Bronchial epithelial cell (primary cell): ENCODE measurements at places on chromosomes 4 and X. TPM values are rescaled to one million over a fixed set of nuclear protein-coding genes. Genes with fewer than 3 reads are reported as not detected.

Gene CCKAR
- not detected in 2 replicates for total RNA-seq

Gene LIMCH1
- total RNA-seq = 5.2 and 6.8 TPM in 2 replicates

Gene SPRY1
- total RNA-seq = 3.2 and 3.3 TPM in 2 replicates

Gene DRD5
- not detected in 2 replicates for total RNA-seq

Gene BANK1
- 0.26 TPM in 2 replicates for total RNA-seq

Gene HMX1
- not detected in 2 replicates for total RNA-seq

Gene ZAR1
- under 0.01 TPM in 1 of 2 replicates, not detected in the other for total RNA-seq

Gene PRDM8
- 0.26 and 0.53 TPM in 2 replicates for total RNA-seq

Gene F11
- not detected in 2 replicates for total RNA-seq

Gene ADGRA3
- 24.2 and 34.2 TPM in 2 replicates for total RNA-seq

Gene CYLC1
- not detected in 2 replicates for total RNA-seq

Gene RHOXF2B
- not detected in 2 replicates for total RNA-seq

Gene MAGED4
- total RNA-seq = 0.26 TPM in 1 of 2 replicates, not detected in the other

Gene FGF13
- 1.2 and 6.8 TPM in 2 replicates for total RNA-seq

Gene IBSP
- total RNA-seq = not detected in 2 replicates

Gene ZMAT1
- total RNA-seq = under 0.01 and 0.13 TPM in 2 replicates

DNA sequence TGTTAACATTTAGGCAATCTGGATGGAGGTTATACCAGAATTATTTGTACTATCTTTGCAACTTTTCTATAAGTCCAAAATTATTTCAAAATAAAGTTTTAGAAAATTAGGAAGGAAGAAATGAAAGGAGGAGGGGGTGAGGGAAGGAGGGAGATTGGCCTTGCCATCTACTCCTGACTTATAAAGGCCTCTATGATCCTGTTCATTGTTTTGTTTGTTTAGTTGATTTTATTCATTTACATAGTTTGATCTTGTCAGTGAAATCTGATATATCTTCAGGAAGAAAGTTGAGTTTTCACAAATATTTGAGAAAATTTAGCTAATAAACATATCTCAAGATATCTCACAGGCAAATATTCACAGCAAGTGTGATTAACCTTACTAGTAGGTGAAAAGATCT is 189.3 kb upstream of the NOCT start:
- no peak for DNase-seq

GRCh38 chr4:155025762-155026457 is 182.5 kb upstream of the NPY2R start:
- DNase-seq = peak; percentile 13

DNA sequence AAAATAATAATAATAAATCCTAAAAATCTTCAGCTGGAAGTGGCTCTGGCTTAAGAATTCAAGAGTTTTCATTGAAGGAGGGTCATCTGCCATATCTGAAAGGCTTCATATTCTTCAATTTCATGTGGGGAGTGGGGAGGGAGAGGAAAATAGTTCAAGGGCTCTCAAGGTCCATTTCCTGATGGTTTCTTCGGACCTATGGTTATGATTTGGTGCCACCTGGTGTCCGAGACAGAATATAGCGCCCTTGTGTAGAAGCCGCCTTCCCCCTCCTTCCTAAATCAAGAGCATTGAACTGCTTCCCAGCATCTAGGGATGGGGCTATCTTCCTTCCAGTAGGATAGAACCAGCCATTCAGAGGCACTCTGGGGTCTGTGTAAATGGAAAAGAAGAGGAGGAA is 34.3 kb downstream of the NLGN3 start:
- DNase-seq = peak; percentile 50

DNA sequence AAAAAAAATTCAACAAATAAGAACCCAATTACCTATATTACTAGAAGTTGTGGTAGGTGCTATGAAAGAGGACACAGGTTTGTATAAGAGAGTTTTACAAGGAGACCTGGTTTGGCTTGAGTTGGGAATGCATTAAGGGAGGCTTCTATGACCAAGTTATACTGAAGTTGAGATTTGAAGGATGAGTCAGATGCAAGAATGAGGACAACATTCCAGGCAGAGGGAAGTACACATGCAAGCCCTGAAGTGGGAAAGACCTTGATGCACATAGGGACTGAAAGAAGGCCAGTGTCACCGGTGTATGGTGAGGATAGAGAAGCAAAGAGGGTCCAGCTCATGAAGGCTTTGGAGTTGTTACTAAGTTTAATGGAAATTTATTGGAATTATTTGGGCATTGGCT is 52.2 kb downstream of the ANK2 start:
- DNase-seq = peak; percentile 18

DNA sequence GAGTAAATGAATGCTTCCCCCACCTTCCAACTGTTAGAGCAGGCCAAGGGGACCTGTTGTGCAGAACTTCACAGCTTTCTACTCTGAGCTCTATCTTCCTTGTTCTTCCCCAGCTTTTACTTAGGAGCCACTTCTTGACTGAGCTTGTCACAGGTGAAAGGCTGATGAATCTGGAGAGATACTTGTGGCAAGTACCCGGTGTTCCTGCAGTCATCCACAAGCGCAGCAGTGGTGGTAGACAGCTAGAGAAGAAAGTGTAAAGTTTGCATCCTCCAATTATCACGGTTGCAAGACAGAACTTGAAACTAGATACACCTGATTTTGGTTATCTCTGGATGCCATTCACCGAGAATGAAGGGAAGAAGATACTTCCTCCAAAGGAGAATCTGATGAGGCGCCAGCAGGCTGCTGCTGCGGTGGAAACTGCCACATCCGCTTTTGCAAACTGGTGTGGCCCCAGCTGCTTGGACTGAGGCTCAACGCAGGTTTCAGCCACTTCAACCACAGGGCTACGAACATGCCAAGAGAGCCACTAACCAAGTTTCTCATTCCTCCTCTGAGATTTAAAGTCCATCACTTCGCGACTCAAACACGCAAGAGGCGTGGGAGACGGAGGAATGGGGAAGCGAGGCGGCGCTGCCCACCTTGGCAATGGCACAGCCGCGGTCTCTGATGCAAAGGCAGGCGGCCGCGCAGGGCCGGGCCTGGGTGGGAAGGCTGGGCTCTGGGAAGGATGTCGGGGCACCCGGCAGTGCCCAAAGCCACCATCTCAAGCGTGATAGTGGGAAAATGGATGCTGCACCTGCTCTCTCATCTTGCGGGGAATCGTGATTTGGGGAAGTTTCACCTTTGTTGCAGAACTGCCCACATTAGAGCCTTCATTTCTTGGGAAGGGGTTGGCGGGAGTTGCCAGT is 1.3 kb upstream of the FHIP1A start:
- DNase-seq = no peak

DNA sequence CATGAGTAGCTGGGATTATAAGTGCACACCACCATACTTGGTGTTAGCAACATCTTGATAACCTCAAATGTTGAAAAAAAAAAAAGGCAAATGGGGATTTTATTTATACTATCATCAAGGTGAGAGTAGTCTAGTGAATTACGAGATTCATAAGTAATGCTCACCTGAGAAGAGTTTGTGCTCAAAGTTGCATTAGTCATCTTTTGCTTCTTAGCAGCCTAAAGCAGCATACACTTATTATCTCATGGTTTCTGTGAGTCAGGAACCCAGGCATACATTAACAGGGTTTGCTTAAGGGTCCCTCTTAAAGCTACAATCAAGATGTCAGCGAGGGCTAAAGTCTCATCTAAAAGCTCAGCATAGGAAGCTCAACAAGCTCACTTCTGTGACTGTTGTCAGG is 8.2 kb upstream of the EXOSC9 start:
- peak; percentile 84 for DNase-seq

GRCh38 chr4:38989487-38989886 is 42.7 kb downstream of the TMEM156 start:
- peak; percentile 50 for DNase-seq

GRCh38 chrX:34546366-34546765 is 110.7 kb downstream of the TMEM47 start:
- peak; percentile 56 for DNase-seq

- DNase-seq = no peak
Measured at GRCh38 chr4:79663141-79663540, 255.1 kb upstream of the GK2 start.

DNA sequence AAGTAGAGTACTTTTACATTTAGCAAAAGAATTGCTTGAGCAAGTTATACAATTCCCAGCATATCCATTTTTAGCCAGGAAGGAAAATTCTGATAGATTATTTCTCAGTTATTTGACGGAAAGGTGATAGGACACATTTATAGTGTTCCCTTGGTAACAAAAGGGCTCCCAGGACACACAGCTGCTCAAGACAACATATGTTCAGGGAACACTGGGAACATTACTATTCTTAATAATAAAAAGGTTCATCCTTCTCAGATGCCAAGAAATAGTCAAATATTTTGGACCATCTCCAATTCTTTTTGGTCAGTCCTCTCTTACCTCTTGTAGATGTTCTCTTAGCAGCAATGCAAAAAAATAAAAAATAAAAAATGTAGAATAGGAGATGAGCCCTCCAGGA is 66.8 kb upstream of the SMAD1 start:
- no peak for DNase-seq

GRCh38 chr4:93199492-93199891 is 629.1 kb upstream of the ATOH1 start:
- peak; percentile 56 for DNase-seq

GRCh38 chr4:37770016-37770415 is 56.5 kb upstream of the PGM2 start:
- DNase-seq = peak; percentile 20

GRCh38 chrX:47080215-47080914 is 2.1 kb downstream of the RGN start:
- DNase-seq = no peak

GRCh38 chrX:43643201-43643600 is 12.9 kb upstream of the MAOA start:
- no peak for DNase-seq

- DNase-seq = peak; percentile 44
Measured at GRCh38 chrX:45070116-45071007, 130.3 kb downstream of the DIPK2B start.

DNA sequence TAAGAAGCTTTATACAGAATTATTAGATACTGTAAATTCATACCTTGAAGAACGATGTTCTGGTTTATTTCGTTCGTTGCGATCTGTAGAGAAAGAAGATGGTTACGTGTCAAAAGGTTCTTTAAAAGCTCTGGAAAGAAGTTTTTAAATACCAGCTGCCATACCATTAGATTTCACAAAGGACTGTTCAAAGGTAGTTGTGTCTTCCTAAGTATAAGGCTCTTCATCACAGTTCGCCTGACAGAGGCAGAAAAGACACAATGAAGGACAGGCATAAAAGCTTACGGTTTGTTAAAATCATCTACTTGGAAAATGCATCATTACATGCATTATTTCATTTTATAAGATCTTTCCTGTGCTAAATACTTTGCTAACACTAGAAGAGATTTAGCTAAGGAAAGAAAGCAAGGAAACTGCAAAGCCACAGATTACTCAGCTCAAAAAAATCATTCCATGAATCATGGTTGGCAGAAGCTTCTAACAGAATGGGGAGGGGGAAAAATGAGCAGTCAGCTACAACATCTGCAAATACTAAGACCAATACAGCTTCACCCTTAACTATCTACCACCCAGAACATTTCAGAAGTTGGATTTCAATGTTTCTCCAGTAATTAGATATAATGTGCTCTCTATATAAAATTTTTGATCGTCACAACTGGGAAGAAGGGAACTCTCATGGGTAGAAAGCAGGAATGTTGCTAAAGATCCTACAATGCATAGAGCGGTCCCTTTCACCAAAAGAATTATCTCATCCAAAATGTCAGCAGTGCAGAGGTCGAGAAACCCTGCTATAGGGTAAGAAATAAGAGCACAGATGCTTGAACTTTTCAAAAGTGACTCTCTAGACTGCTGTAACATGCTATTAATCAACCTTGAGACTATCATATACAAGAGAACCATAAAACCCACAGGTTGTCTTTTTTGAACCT is 50.7 kb upstream of the PRSS48 start:
- peak; percentile 92 for DNase-seq

DNA sequence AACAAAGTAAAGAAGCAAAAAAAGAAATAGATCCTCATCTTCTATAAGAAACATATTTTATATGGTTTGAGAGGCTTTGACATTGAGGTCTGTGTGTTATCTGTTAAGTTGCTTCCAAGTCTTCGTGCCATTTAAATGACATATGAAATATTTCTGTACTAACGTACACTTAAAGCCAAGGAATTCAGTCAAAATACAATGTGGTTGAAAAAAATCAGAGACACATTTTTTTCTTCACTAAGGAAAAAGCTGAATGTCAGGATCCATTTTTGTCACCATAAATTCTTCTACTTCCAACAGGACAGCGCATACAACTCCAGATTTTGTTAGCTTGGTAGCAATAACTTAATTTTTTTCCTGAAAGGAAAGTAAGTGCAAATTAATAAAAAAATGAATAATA is 168.5 kb downstream of the FAT4 start:
- DNase-seq = no peak

GRCh38 chrX:16786791-16787735 is 797 bp downstream of the TXLNG start:
- no peak for DNase-seq

GRCh38 chrX:44973420-44973932 is 100.5 kb downstream of the KDM6A start:
- DNase-seq = no peak

DNA sequence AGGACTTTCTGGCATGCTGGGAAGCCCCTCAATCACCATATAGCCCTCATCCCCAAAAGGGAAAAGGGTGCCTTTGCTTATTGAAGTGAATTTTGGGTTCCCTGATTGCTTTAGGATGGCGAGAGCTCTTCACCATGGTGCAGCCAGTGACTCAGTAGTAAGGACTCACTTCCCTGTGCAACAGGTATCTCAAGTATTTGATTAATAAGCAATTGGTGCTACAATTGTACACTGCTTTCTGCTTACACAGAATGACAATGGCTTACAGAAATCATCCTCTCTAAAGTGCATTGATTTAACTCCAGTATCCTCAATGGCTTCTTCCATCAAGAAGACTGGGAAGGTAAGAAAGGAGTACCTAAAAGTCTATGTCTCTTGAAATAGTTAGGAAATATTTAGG is 143.7 kb upstream of the SMIM10 start:
- peak; percentile 20 for DNase-seq

- peak; percentile 60 for DNase-seq
Measured at GRCh38 chr4:74218201-74218600, 60.3 kb downstream of the MTHFD2L start.

GRCh38 chr4:14783011-14783877 is 219.0 kb upstream of the CPEB2 start:
- peak; percentile 98 for DNase-seq

DNA sequence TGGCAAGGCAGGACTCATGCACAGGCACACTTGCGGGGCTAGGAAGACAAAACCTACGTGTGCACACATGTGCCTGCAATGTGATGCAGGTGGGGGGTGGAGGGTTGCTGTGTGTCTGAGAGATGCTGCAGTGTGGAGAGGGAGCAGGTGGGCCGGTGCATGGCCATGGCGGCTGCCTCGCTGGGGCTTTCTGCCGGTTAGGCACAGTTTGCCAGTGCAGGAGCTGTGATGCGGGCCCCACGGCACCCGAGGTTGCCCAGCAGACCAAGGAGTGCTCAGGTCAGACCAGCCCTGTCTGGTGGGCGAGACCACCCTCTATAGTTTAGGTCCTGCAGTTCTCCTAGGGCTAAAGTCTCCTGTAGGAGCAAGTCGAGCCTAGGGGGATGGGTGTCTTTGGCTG is 4.4 kb upstream of the AFM start:
- no peak for DNase-seq
